ENCODE measurements at places on chromosomes 4 and X. TPM values are rescaled to one million over a fixed set of nuclear protein-coding genes. Genes with fewer than 3 reads are reported as not detected.

DNA sequence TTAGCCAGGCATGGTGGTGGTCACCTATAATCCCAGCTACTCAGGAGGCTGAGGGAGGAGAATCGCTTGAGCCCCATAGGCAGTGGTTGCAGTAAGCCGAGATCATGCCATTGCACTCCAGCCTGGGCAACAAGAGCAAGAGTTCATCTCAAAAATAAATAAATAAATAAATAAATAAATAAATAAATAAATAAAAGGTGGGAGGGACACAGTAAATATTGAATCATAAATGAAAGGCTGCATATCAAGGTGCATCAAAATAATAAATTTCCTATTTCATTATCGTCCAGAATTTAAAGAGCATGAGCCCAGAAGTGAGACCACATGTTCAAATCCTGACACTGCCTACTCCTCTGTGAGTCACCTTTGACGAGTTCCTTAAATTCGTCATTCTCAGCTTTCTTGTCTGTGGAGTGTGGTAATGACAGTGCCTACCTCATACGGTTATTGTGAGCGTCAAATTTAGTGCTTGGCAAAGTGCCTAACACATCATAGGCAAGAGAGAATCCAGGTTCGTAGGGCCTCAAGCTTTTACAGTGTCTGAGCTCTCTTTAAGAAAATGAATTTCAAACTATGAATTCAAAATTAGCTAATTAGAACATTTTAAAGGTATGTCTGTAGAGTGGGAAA is 49.9 kb downstream of the IL15 start:
- DNase-seq = no peak

GRCh38 chrX:122771933-122772332 is 412.1 kb upstream of the GRIA3 start:
- DNase-seq = no peak

- no peak for DNase-seq
These were observed 10.1 kb upstream of the SH3TC1 start for GRCh38 chr4:8188743-8189550.

DNA sequence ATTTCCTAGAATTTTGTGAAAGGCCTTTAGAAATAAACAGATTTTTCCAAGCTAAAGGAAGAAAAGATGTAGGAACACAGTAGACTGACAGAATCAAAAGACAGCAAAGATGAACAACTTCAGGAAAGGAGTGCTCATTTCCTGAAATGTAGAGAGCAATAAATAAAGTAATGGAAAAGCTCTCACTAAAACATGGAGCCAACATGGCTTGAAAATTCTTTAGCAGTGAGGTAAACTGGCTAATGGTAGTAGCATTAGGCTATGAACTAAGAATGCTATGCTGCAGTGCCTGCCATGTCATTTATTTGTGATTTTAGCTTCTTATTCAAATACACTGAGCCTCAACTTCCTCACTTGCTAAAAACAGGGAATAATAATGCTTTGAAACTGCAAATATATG is 108.7 kb downstream of the IQCM start:
- no peak for DNase-seq

DNA sequence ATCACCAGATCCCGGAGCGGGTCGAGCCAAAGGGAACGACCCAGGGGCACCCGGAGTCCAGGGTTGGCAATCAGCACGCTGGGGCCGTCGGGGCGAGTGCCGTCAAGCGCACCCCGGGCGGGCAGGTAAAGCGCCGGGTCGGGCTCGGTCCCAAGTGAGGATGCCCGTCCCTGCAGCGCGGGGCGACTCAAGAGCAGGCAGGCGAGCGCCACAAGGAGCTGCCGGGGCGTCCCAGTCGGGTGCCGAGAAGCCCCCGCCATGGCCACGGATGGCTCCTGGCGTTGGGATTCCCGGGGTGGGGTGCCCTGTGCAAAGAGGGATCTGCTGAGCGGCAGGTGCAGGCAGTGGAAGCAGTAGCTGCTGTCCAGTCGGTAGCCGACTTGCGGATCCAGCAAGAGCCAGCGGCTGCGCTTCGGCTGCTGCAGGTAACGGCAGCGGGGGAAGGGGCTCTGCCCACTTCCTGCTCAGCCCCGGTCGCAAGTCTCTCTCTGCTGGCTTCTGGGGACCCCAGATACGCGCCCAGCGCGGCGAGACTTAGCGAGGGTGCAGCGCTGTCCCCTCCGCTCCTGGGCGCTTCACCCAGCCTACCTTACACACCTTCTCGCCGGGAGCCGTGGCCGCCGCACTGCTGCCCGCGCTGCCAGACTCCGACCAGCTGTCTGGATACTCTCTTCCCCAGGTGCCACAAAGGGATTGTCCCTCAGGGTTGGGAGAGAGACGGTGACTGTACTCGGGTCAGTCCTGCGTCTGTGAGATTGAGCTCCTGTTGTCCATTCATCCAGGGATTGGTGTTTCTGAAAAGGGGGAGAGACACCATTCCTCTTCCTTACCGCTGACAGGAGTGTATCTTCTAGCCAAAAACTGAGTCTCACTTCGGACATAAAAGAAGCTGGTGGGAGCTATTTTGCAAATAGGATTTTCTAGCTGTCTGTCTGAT is at the start of gene FREM3:
FREM3 (minus strand) TSS at position 260 of the 937 bp plus-strand sequence; CDS start at position 260, 0 bp downstream.
- DNase-seq = no peak

DNA sequence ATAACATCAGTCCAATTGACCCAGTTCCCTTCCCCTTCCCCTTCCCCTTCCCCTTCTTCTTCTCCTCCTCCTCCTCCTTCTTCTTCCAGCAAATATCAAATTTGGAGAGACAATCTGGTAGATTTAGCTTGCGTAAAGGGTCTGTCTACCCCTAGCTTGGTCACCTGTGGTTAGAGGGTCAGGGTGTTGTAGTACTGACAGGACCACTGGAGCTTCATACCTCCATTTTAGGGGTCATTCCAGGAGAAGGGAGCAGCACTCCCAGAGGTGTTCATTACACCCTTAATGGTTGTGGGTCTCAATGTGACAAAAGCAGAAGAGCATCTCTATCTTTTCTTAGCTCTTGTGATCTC is 3.7 kb upstream of the FGB start:
- no peak for DNase-seq

DNA sequence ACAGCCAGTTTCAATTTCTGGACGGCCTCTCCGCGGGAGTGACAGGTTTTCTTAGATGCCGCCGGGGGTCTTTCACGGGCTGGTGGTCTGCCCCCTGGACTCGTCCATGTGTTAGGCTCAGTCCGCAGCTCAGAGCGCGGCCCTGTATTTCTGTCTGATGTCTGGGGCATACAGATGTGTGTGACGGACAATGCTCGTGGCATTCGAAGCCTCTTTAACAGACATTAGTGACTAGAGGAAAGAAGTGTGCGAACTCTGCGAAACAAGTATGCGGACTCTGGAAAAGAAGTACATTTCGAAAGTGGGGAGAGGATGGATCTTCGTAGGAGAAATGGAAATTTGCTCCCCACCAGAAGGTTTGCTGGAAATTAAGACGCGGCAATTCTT is 793 bp upstream of the DCUN1D4 start:
- no peak for DNase-seq

DNA sequence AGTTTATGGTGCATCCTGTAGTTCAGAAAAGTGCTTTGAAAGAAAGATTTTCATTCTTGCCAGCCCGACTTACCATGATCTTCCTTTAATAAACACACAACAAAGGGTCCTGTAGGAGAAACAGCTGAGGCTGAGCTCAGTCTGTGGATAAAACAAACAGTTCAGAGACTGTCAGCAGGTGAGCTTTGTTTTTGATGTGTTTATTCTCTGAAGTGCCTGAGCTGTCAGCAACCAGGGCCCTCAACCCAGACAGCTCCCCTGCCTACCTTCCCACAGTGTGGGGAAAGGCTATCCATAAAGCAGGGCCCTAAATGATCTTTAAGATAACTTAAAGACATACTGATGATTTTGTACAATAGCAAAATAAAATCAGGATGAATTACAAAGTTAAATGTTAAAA is 459.2 kb upstream of the GALNT7 start:
- DNase-seq = no peak

- DNase-seq = no peak
These were observed 745.6 kb upstream of the FAM241A start for GRCh38 chr4:111399623-111400022.

DNA sequence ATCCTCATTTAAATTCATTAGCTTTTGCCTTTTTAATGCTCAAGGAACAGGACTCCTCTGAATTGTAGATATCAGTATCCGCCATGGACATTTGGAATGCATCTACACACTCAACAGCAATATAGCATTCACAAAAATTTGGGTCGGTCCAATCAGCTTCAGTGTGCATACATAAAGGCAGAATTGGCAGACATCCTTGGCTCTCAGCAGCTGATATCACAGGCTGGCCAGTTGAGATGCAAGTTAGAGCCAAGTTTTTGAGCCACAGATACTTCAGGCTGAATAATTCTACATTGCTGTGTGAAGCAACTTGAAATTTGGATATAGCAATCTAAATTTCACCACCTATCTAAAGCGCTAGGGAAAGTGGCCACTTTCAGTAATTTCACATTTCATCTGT is 821.1 kb downstream of the PCDH19 start:
- no peak for DNase-seq

GRCh38 chr4:151359576-151359975 is 34.2 kb upstream of the SH3D19 start:
- DNase-seq = no peak

DNA sequence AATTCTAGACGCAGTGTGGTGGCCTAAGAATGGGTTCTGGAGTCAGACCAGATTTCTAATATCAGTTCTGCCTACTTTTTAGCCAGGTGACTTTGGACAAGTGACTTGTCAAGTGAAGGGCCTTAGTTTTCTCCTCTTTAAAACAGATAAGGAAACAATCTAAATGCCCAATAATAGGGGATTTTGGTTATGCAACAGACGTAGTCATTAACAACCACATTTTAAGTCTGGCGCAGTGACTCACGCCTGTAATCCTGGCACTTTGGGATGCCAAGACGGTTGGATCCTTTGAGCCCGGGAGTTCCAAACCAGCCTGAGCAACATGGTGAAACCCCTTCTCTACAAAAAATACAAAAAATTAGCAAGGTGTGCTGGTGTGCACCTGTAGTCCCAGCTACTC is 2.1 kb upstream of the ZMYM3 start:
- no peak for DNase-seq

DNA sequence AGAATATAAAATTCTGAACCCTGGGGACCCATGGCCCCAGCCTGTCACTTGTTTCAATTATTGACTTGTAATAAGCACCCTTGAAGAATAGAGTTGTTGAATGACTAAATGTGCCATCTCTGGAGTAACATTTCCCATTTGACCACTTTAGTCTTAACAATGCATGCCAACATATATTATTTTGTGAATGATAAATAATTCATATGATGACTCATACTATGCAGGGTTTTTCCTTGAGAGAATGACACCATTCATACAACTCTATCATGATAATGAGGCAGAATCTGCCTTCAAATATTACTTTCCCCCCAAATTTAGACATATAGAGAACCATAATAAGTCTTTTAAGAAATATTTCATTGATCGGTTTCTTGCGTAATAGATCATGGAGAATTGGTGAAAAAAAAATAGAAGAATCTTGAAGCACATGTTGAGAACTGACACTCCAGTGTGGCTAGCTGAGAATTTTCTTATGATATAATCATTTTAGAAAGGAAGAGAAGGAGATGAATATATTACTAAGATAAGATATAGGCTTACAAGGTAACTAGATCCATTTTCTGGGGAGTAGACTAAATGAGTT is 404.5 kb downstream of the GRXCR1 start:
- no peak for DNase-seq

The MID2 gene
- total RNA-seq = 28.7 TPM

The ANAPC10 gene
- 44.6 TPM for total RNA-seq

The SSX4 gene
- not detected for total RNA-seq

The TACC3 gene
- total RNA-seq = 7.8 TPM

The HAND2 gene
- total RNA-seq = 12.9 TPM
